Effector memory CD4-positive, alpha-beta T cell (primary cell): ENCODE measurements at places on chromosomes 5 and 9.

DNA sequence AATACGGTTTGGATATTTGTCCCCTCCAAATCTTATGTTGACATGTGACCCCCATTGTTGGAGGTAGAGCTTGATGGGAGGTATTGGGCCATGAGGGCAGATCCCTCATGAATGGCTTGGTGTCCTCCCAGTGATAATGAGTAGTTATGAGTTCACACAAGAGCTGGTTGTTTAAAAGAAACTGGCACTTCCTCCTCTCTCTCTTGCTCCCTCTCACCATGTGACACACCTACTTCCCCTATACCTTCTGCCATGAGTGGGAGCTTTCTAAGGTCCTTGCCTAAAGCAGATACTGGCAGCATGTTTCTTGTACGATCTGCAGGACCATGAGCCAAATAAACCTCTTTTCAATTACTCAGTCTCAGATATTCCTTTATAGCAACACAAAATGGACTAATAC is 132.0 kb downstream of the PIK3R1 start:
- DNase-seq, result no peak

DNA sequence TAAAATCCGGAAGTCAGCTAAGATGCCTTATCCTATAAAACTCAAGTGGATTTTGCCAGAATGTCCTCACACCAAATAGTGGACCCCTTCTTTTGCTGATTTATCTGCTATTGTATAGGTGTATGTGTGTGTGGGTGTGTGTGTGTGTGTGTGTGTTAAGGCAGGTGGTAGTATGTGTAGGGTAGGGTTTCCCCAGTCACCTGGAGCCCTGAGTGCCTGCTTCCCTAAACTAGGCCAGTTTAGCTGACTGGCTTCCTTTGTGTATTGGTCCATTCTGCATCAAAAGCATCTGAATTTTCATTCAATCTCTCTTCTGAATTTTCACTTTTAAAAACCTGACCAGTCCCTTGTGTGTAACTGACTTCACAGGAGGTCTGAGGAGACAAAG is 42.2 kb upstream of the LCP2 start:
- DNase-seq, result no peak

GRCh38 chr5:163478126-163478981 is 17.9 kb downstream of the HMMR start:
- no peak for DNase-seq

DNA sequence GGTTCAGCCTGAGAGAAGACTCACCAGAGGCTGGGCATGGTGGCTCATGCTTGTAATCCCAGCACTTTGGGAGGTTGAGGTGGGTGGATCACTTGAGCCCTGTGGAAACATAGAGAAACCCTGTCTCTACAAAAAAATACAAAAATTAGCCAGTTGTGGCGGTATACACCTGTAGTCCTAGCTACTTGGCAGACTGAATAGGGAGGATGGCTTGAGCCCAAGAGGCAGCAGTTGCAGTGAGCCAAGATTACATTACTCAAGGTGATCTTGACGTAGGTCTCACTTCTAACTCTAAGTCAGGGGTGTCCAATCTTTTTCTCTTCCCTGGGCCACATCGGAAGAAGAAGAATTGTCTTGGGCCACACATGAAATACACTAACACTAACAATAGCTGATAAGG is 16.2 kb upstream of the ATP6V1G1 start:
- DNase-seq, result no peak

DNA sequence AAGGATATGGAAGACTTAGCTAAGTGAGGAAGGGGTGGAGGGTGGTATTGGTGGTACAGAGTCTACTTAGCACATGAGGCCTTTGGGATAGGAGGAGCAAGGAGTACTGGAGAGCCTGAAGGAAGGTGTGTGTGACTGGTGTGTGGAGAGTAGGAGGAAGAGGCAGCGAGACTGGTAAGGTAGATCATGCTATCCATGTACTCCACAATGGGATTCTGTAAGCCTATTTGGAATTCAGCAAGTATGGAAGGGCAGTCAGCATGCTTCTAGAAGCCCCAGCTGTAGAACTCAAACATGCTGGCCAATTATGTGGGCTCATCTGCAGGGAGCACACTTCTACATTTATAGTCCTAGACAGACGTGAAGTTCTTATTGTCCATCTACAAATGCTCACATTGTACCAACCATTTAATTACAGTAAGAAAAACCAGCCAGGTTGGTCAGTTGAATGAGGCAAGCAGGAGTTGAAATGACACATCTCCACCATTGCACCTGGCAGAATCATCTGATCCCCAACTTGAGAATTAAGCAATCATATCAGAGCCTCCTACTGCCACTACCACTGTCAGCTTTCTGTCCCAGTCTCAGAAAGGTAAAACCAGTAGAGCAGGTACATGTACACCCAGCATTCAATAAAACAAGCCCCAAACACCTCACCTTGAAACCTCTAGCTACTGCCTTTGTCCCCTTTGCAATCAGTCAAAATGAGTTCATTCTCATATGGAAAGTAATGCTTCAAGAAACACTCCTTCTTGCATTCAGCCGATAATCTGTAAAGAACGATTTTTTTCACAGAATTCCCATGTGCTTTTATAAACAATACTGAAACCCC is 60.9 kb upstream of the GLRX start:
- no peak for DNase-seq

- no peak for DNase-seq
Measured at GRCh38 chr9:38026840-38027527, 42.0 kb downstream of the SHB start.

DNA sequence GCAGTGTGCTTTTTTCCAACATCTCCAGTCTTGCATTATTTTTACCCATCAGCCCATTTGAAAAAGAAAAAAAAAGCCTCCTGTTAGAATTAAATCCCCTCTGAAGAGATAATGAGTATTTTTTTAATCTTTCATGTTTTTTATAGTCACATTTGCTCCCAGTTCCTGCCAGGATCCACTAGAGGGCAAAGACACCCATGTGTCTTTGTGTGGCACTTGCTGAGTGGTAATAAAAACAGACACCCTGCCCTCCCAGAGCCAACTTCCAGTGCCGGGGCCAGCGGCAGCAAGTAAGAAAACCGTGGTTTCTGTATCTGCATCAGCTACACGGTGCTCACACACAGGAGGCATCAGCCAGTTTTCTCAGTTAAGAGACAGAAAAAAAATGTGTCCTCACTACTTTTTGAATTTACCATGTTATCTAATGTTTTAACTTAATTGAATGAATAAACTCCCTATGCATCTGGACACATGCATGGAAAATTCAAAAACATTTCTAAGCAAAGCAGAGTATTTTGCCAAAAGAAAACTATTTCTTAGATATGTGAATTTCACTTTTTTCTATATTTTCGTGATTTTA is 70.2 kb upstream of the PLEKHG4B start:
- DNase-seq, result no peak

DNA sequence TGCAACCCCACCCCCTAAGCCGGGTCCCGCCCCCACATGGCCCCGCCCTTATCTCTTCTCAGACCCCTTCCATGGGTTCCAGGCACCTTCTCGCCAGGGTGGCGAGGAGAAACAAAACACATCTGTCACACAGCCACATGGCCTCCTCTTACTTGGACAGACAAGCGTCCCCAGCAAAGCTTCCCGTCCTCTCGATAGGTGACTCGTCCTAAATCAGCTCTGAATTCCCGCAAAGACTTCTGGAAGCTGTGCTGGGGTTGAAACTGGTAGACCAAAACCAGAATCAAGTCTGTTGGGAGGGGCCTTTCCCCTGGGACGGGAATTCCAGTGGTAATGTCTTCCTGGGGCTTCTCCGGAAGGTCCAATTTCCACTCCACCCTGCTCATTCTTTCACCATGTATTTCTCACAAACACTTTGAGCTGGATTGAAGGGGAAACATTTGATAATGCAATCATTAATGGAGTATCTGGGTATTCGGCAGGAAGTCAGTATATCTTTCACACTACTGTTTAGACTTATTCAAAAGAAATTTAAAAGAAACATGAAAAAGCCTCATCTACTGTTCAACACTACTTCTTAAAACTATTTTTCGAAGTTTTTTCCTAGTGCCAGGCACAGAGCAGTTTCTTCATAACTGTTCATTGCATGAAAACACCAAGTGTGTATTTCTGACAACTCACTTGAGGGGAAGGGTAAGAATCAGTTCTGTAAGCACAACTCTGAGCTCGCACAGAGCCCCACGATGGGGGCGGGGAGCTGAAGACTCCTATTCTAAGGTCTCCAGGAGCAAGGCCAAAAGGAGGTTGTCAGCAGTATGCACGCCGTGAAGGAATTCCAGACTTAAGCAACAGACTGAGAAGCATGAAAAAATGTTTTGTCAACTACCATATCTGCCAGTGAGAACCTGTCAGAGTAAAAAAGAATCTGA is 644 bp upstream of the CTNNAL1 start:
- no peak for DNase-seq

DNA sequence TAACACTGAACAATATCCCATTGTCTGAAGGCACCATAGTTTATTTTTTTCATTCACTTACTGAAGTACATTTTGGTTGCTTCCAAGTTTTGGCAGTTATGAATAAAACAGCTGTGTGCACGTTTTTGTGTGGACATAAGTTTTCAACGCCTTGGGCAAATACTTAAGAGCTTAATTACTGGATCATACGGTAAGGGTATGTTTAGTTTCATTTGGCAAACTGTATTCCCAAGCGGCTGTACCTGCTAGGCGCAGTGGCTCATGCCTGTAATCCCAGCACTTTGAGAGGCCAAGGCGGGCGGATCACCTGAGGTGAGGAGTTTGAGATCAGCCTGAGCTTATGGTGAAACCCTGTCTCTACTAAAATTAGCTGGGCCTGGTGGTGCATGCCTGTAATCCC is 63.7 kb upstream of the FAM120A start:
- DNase-seq, result no peak

DNA sequence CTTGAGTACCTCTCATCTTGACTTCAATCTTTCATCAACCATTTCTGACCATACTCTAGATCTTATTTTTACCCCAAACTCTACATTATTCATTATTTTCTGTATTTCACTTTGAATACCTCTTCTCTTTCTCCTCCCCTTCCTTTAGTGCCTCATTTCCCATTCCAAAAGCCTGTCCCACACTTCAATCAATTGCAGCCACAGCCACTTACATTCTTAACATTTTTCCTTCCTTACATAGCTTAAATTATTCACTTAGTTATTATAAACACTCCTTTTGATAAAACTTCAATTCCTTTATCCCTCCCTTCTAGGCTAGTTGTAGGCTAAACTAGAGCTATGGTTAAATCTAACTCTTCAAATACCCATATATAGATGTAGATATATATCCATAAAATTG is 344.0 kb downstream of the PRR16 start:
- DNase-seq, result no peak

DNA sequence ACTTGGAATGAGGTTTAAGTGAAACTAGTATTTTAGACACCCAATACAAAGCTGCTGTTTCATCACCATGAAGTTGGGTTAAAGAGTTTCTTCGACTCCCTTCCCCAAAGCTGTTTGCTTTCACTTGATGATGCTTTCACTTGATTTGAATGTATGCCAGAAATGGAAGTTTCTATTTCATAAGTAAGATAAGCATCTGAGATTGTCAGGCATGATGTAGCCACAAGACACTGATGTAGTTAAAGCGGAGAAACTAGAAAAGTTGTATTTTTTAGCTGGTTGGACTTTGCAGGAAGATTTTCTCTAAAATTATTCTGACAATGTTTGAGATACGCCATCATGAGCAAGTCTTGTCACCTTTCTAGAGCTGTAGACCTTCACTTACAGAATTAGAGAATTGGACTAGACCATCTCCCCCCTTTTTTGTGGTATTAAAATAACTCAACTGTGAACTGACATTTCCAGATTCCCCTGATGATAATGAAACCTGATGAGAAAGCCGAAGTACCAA is 20.0 kb downstream of the MOCS2 start:
- no peak for DNase-seq

DNA sequence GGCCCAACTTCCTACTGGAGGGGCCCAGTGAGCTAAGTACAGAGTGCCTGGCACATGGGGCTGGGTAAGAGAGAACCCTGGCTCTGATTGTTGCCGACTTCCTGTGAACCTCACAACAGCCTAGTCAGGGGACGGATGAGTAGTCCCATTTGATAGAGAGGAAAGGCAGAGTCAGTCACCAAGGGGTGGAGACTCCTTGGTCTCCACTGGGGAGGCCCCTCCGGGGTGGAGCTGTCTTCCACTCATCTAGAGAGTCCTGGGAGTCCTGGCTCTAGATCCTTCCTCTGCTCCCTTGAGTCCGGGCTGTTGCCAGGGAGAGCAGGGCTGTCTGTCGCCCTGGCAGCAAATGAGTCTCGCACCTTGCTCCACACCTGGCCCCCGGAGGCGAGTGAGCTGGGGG is 8.0 kb downstream of the GRK6 start:
- DNase-seq, result no peak

- no peak for DNase-seq
Measured at GRCh38 chr9:93305497-93306020, 121.6 kb downstream of the WNK2 start.

DNA sequence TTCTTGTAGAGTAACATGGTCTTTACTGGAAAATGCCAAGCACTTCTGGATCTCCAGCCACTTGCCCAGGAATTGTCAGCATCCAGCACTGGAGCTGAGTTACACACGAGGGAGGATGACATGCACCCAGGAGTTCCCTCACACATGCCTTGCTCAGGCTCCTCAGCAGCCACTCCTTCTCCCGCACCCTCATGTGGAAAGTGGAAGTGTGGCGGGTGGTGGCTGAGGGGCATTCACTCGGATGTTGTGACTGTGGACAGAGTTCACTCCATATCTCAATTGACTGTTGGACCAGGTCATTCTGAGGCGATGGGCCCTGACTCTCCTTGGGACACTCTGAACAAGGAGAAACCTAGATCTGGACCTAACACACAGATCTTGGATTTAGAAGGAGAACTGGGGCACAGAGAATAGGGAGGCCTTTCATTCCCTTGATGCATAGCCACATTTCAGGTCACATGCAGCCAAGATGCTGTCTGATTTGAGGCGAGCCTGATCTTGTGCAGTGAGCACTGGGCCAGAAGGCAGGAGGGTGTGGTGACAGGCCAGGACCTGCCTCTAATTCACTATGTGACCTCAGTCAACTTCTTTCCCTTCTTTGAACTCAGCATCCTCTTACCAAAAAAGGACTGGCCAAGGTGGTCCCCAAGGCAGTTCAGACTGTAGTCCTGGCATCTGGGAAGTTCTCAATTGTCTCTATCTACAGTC is 62.1 kb downstream of the CYSTM1 start:
- DNase-seq, result no peak
